NCI-H2081 (cell line): ENCODE measurements at places on chromosomes 7 and 10.

- DNase-seq: no peak
These were observed 16.4 kb upstream of the ELAPOR2 start for GRCh38 chr7:87075671-87076404.

DNA sequence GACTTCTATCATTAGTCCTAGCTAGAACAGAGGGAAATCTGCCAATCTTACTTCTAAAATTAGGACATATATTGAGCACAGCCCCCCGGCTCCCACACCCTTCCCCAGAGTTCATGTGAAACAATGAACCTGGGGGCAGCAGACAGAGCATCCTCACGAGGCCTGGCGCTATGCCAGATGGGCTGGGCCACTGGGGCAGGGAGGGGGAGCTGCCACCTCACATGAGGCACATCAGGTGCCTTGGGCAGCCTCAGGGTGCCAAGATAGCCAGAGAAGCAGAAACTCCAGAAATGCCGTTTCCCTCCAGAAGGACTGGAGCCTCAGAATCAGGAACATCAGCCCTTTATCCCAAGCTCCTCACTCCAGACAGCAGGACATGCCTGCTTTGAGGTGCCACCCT, 92.8 kb upstream of the LANCL2 start:
- no peak for DNase-seq

GRCh38 chr10:13634207-13634606, 47.4 kb downstream of the PRPF18 start:
- no peak for DNase-seq

- DNase-seq: no peak
These were observed 273.6 kb upstream of the HABP2 start for GRCh38 chr10:113279262-113279661.

- DNase-seq: peak; percentile 45
These were observed 104.9 kb downstream of the ADK start for GRCh38 chr10:74255888-74256357.

DNA sequence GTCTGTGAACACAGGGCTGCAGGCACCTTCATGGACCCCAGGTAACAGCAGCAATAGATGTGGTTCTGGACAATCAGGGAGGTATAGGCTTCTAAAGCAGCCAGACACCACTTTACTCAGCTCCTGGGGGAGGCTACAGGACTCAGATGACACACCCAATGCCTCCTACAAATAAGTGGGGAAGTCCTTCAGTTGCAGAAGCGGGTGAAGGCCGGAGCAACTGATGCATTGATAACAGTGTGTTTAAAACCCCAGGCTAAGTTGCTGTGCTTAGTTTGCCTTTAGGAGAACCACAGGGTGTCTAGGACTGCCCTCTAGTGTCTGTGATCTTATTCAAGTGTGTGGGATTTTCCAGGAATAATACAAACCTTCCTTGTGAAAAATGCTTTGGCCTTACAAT, 5.9 kb upstream of the ITGA8 start:
- peak; percentile 8 for DNase-seq

DNA sequence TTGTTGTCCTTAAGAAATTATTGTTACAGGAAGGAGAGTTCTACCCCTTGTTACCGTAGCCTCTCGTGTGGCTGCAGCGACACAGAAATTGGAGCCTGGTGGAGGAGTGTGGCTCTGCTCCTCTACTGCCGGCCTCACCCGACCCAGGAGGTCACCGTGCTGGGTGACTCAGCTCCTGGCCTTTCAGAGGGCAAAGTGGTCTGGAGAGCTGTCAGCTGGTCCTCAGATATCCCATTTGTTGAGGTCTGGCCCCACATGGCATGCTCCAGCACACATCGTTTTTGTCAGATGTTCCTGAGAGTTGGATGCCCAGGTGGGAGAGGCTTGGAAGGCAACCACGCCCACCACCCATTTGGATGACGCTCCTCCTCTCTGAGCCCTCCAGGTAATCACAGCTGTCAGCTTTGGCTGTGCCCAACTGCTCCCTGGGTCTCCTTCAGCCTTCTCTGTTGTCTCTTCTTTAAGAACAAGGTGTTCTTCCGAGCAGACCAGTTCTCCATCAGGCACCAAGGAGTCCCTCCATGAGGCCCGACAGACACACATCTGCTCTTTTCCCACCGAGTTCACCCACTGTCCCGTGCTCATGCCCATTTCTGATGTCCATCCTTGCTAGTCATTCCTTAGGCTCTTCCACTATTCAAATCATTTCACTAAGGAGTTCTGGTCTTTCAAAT, 80.3 kb downstream of the RAMP3 start:
- no peak for DNase-seq

- no peak for DNase-seq
These were observed 367.6 kb downstream of the SUGCT start for GRCh38 chr7:40502359-40502758.

DNA sequence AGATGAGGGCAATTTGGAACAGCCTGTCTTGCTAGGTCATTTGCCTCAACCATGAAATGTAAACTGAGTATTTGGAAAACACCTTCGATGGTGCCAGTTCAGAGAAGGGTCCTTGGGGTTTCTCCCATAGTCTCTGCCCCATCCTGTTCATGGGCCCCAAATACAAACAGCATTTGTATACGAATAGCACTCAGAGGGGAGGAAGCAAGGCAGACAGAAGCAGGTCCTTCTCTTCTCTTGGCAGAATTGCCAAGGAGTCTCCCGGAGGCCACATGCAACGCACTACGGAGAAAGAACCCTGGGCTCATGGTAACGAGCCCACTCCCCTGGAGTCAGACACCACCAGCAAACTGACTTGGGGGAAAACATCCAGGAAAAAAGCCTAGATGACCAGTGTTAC, 162.1 kb downstream of the RAB11FIP2 start:
- no peak for DNase-seq

DNA sequence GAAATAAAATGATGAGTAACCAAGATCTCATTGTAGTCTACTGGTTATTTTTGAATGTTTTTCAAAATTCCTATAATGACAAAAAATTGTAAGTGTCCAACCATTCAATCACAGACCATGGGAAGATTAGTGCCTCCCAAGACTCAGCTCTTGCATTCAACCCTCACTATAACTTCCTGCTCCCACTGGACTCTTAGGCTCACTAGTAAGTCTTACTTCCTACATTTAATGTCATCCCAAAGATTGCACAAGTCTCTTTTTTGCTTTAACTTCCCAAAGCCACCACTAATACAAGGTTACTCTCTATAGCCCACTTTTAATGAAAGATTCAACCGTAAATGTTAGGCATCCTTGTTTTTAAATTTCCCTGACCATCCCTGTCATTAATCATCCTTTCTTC, 111.9 kb upstream of the NRBF2 start:
- DNase-seq: no peak

DNA sequence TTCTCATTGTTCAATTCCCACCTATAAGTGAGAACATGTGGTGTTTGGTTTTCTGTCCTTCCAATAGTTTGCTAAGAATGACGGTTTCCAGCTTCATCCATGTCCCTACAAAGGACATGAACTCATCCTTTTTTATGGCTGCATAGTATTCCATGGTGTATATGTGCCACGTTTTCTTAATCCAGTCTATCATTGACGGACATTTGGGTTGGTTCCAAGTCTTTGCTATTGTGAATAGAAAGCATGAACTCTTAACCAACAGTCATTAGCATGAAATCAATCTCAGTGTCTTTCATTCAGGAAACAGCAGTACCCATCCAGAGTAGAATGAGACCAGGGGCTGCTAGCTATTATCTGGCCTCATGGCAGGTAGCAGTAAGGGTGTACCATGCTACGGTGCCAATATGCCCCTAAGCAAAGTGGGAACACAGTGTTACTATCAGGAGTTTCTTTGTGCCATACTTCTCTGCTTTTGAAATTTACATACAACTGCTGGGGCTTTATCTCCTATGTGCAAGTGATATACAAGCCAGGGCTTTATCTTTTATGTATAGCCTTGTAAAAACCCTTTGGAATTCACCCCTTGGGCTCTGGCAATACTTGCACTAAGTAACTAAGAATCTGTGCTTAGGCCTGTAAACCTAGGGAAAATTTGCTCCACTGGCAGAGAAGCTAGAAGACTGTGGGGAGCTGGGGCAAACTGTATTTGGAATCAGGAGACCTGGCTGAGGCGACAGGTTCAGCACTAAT, 5.4 kb downstream of the PON2 start:
- no peak for DNase-seq

- DNase-seq: no peak
These were observed 7.3 kb downstream of the ASL start for GRCh38 chr7:66082886-66083415.

- DNase-seq: no peak
These were observed 286.6 kb downstream of the ZNF33B start for GRCh38 chr10:42351745-42352144.

DNA sequence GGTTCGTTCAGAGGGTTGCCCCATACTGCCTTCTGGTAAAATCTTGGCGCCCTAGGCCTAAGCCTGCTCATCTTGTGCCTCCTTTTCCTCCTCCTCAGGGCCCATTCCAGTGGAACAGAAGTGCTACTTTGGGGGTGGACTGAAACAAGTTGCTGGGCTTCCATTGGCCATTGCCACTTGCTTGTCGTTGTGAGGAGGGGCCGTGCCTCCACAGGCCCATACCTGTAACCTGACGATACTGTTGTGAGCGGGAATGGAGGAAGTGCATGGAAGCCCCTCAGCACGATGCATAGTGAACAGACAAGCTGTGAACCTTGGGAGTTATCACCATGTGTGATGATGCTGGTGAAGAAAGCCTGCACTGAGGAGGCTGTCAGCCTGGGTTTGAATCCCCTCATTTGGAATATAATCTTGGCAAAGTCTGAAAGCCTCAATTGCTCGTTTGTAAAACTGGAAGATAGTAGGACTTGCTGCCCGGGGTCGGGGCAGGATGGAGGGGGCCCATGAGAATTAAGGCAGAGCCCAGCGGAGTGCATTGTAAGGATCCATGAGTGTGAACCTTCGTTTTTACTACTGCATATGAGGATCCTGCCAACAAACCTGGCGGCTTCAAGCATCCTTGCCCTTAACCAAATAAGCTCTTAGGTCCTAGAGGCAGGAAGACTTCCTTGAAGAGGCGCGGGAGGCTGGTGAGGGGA, 671 bp upstream of the PAPSS2 start:
- DNase-seq: no peak

DNA sequence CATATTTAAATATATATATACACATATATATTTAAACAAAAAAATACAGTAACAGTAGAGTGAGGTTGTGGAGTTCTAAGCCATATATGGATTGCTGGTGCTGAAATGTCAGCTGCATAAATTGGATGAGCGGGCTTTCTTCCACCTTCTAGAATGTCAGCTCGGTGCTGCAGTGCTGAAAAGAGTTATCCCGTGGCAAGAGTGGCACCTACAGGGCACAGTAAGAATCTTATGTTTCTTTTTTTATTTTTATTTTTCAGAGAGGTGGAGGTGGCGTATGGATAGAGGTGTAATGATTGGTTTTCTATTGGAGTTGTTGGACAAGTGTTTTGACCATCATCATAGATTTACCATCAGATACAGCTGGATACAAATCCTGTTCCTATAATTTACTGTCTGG, 86.2 kb upstream of the DYNC1I1 start:
- peak; percentile 74 for DNase-seq

GRCh38 chr7:144936314-144936713, 100.5 kb upstream of the TPK1 start:
- no peak for DNase-seq

GRCh38 chr7:20520530-20520929, 94.9 kb upstream of the ABCB5 start:
- no peak for DNase-seq

DNA sequence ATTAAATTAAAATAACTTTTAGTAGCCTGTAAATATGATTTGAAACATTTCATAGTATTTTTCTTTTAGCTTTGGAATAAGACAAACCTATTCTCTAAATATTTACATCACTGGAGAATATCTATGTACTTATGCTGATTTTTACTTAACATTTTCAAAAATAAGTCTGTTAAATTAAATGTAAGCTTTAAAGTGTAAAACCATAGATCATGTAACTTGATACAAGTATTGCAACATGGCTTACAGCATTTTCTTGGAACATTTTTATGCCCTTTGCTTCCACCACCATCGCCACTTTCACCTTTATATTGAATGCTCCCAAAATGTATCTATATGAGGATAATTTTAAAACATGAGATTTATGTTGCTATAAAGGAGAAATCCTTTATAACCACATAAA, 427.1 kb downstream of the GFRA1 start:
- DNase-seq: no peak

- DNase-seq: no peak
These were observed 215.5 kb downstream of the GLRX3 start for GRCh38 chr10:130351466-130352290.

- no peak for DNase-seq
These were observed 65.6 kb upstream of the PDGFA start for GRCh38 chr7:585229-585711.

DNA sequence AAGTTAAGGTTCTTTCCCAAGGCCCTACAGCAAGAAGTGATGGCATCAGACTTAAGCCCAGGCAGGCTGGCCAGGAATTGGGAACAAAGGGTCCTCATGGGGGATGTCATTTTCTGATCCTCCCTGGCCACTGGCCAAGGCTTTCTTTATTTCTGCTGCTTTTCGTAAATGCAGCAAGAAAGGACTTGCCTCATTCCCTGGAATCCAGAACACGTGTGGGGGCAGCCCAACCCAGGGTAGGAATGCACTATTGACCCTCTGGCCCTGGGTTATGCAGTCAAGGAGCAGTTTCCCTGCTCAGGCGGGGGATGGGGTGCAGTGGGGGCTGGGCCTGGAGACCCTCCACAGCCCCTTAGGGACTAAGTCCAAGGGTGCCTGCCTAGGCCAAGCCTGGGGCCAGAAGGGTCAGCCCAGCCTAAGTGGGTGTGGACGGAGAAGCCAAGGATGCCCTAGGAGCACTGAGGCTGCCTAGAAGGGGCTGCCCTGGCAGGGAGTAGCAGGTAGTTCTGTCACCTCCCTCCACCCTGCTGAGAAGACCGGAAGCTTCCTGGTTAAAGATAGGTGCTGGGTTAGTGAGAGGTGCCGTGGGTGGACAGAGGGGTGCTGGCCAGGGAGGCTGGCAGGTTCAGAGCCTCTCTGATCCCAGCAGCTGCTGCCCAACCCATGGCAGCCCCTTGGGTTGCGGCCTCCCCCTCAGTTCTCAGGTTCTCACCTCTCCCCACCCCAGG, 179.2 kb downstream of the SH3PXD2A start:
- no peak for DNase-seq

DNA sequence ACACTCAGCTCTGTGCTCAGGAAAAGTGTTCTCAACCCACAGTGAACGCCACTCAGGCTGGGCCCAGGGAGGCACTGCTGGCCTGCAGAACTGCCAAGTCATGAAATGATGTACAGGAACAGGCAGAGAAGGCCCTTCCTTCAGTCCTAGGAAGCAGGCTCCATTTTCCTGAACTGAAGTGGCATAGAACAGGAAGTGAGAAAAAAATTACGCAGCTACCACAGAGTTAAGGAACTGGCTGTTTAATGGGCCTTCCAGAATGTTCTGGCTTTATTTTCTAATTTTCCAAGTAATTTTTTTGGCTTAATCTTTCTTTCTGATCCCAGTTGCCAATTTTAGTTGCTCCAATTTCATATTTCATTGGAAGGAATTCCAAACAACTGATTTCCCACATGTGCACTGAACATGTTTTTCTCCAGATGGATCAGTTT, 39.3 kb downstream of the LRRC18 start:
- no peak for DNase-seq

- DNase-seq: no peak
These were observed 8.2 kb downstream of the TFR2 start for GRCh38 chr7:100632951-100633717.
